ENCODE measurements at places on chromosomes 6 and 20.

DNA sequence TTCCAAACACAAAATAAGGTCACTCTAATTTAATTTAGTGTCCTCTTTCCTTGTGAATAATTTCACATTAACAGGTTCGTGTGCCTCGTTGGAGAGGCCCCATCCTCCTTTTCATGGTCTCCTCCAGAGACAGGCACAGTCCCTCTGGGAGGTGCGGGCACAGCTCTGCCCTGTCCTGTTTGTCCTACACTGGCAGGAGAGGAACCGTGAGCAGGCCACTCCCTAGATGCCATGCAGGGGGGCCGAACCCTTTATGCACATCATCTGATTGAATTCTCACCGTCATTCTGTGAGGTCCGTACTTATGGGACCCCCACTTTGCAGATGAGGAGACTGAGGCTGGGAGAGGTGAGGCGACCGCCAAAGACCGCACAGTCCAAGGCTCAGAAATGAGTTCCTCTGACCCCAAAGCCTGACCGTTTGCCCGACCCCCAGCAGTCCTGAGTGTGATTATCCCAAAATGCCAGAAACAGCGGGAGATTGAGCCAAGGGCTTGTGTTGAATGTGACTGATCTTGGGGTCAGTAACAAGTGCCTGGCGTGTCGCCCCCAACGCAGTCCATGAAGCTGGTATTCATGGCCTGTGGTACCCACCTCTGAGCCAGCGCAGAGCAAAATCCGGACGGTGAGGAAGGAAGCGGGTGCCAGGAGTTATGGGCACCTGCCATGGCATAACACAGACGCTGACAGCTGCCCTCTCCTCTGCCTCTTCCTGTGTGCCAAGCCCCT is 43.5 kb downstream of the PMEPA1 start:
- no peak for DNase-seq

DNA sequence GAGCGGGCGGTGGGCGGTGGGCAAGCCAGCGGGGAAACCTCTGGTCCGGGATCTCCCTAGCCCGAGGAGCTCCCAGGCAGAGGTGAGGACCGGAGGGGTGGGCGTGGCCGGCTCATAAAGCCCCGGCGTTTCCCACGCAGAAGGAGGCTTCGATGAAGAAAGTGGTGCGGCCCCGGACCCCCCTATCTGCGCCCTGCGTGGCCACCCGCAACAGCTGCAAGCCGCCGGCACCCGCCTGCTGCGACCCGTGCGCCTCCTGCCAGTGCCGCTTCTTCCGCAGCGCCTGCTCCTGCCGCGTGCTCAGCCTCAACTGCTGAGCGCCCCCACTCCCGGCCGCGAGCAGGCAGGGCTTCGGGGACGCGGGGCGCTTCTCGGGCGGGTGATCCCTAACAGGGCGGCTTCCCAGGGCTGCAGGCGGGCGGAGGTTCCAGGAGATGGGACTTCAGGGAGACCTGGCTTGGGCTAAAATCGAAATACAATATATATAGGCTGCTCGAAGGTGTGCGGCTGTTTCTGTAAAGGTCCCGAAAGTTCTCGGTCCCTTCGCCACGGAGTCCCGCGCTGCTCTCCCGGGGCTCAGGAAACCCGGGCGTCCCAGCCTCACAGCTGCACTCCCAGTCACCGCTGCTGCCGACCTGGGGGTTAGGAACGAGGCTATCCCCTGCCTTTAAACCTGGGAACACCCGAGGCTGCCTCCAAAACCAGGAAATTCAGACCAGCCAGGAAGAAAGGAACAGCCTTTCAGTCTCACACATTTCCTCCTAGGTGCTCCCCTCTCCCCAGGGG is 27.8 kb downstream of the ASIP start:
- DNase-seq: no peak

DNA sequence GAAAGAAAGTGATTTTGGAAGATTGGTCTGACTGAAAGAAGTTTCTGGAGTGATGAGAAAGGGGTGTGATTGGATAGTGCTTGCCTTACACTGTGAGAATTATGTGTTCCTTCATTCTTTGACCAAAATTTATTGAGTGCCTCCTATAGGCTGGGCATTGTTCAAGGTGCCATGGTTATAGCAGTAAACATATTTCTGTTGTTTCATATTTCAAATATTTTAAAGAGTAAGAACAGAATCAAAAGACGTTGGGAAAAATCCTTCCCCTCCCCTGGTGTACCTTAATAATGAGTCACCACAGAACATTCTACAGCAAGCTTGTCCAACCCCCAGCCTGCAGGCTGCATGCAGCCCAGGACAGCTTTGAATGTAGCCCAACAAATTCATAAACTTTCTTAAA is 78.6 kb downstream of the GCLC start:
- DNase-seq: no peak

DNA sequence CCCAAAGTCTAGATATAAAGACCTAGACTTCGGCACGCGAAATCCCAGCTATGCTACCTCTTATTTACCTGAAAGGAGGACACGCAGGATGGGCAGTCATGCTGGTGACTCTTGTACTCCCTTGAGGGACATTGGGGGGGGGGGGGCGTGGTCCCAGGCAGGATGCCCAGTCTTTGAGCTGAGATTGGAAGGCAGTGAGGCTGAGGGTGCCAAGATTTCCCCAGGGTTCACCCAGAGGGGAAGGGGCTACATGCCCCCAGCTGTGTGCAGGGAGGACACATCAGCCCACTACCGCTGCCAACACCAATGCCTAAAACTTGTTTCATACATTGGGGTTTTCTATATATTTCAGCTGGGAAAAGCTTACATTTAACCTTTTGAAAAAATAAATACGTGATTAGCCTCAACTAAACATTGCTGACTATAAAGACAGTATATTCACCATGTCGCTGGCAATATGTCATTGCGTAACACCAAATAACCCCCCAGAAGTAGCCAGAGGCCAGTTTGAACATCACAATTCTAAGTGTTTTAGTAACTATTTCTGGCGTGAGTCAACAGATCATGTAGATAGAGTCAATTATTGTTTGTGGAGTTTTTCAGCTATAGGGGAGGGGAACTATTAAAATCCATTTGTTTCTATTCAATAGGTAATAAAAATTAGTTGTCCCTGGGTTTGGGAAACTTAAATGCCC is 21.6 kb downstream of the MGME1 start:
- no peak for DNase-seq

GRCh38 chr6:21856456-21856825 is 262.9 kb downstream of the SOX4 start:
- DNase-seq: no peak

DNA sequence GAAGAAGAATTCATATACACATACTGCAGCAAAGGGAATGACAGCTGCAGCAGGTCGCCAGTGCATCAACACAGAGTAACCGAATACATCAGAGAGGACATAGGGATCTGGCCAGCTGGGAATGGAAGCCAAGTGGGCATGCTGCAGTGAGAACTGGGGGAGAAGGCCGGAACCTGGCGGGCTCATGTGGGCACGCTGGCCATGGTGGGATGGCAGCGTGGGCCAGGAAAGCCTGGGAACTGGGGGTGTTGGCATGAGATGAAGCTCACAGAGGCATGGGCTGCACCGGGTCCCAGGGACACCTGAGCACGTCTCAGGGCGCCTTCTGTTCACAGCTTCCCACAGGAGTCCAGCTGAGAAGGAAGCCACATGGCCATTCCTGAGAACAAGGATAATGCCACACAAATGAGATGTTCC is 139.5 kb upstream of the AGPAT4 start:
- no peak for DNase-seq

- no peak for DNase-seq
Measured at GRCh38 chr6:5091210-5092069, 6.3 kb downstream of the PPP1R3G start.

- no peak for DNase-seq
Measured at GRCh38 chr20:47189060-47189459, 167.4 kb downstream of the ZMYND8 start.

DNA sequence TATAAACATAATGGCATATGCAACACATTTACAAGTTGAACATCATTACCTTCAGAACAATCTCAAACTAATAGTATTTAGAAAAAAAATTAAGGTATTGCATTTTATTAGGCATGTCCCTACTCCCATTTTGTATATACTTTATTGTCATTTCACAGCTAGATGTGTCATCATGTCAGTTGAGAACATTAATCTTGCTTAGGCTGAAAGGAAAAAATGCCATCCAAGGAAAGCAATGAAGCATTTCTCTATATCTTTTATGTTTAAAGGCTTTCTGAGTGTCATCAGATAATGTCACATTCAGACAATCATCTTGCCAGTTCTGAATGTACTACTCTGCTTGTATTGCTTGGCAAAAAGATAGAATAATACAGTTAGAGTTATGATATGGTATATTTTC is 228.8 kb upstream of the THEMIS start:
- DNase-seq: no peak

DNA sequence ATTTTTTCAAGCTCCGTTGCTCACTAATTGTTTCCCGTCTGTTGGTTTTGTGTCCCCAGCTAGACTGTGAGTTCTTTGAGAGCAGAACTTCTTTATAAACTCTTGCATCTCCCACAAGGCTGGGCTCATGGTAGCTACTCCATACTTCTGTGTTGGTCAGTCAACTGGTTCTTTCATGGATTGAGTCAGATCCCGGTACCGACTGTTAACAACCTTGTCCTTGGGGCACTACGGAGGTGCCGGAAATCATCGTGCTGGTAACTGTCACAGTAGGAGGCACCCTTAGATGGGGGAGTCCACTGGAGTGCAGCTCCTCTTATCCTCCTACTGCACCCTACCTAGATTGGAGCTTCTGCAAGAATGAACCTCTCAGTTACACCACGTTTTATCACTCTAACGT is 8.6 kb upstream of the STX16 start:
- DNase-seq: no peak

- DNase-seq: no peak
Measured at GRCh38 chr6:127272576-127272975, 5.9 kb downstream of the RNF146 start.

DNA sequence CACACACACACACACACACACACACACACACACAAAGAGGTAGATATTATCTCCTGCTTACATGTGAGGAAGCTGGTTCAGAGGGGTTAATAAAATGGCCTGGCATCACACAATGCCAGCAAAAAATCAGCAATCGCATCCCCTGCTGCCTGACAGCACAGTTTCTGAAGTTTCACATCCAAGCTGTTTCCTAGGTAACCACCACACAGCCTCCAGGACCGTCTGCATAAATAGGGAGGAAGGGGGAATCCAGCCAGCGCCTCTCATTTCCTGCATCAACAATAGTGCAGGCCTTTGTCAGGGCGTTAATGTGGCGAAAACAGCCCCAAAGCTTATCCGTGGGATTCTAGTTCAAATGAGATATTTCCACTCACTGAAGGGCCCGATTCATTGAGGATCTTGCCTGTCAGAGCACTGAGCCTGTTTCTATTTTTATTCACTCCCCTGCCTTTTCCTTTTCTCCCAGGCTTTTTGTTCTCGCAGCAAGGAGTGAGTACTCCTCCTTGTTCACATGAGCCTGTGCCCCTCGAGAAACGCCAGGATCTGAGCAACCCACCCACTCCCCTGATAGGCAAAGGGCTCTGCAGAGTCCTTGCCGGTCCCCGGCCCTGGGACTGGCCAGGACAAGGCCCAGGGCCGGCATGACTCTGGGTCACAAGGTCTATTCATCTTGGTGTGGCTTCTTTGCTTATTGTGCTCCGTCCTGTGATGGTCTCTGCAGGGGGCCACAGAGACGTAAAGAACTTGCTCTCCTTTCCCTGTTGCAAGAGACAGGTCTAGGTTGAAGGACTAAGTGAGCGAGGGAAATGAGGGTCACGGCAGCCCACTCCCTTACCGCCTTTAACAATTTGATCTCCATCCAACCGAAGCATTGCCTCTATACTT is 32.7 kb downstream of the TUBB2B start:
- peak; percentile 58 for DNase-seq

DNA sequence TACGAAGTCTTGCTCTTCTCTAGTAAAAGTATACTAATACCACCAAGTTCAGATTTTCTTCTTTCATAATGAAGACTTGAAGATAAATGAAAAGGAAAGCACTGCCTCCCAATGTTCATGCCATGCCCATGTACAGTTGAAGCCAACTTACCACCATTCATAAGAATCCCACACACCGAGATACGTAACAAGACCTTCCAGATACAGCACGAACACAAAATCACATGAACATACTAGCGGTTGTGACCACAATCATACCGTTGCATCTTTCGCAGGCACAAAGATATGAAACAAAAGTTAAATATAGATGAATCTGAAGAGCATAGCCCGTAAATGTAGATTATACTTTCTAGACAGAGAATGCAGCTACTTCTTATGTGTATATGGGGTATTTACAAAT is 412.5 kb downstream of the CBLN4 start:
- DNase-seq: no peak

DNA sequence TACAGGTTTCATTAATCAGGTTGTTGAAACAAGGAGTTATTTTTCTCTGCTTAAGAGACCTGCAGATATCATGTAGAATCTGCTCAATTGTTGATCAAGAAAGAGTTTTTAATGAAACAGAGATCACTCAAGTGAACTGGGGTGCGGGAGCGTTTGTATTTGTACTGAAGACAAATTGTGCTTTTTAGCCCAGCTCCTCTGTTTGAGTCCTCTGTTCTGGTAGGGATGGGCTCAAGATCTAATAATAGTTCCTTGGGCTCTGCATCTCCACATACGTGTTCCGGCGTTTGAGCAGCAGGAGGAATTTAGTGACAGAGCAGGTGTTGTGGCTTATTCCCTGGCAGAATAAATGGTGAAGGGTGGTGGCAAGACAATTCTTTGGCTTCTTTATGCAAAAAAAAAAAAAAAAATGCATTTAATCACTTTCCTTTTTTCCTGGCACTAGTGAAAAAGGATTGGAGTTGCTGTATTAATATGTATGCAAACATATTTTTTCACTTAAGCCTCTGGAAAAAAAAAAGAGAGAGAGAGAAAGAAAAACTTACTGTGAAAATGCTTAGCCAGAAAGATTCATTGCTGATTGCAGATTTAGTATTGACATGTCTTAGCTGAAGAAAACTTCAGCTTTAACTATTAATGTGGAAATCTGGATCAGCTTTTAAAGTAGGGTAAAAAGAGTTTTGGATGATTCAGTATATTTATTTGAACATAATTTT is 4.0 kb downstream of the CITED2 start:
- no peak for DNase-seq

DNA sequence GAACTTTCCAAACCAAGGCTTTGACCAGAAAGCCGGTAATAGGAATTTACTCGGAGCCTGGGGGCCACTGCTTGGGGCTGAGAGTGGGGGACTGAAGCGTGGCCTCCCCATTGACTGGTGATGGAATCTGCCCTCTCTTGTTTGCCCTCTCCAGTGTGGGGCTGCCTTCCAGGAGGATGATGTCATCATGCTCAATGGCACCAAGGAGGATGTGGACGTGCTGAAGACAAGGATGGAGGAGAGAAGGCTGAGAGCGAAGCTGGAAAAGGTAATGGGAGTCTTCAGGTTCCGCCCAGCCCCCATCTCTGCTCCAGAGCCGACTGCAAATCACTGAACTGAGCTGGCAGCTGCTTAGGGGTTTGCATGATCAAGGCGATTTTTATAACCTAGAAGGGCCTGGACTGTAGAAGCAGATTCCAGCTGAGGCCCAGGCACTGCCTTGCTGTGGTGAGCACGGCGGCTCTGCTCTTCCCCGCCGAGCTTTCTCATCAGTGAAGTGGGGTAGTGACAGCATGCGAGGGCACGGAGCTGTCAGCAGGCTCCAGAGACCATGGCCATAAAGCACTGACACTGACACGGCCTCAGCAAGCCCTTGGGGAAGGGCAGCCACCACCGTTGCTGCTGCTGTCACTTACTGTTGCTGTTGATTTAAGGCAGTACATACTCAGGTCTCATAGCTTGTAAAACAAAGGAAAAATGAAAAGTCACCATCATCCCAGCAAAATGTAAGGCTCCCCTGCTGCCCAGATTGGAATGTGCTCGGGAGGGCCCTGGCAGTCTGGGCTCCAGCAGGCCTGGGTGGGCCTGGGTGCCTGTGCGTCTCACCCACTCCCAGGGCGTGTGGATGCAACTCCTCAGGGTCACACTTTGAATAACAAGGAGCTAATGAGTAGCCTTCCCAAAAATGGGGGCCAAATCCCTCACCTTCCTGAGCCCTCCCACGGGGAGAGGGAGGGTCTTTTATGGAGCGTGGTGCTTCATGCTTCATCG is 11.1 kb upstream of the FAM209A start:
- peak; percentile 2 for DNase-seq

Data from NT2/D1 (cell line).